ENCODE measurements at places on chromosomes 5 and 9. TPM values are rescaled to one million over a fixed set of nuclear protein-coding genes. Genes with fewer than 3 reads are reported as not detected.

SLC6A19 gene
- polyA plus RNA-seq: 67.4 TPM

RANBP17 gene
- 22.3 TPM for polyA plus RNA-seq

- DNase-seq: no peak
These were observed 195.7 kb downstream of the NR3C1 start for GRCh38 chr5:143207563-143208364.

CEP78 gene
- polyA plus RNA-seq: 52.9 TPM

- DNase-seq: no peak
These were observed 483.8 kb upstream of the GRIA1 start for GRCh38 chr5:153006681-153007080.

- DNase-seq: no peak
These were observed 161.4 kb downstream of the PAX5 start for GRCh38 chr9:36872641-36873040.

- DNase-seq: no peak
These were observed 144.4 kb downstream of the ARHGEF28 start for GRCh38 chr5:73770172-73771025.

FGFR4 gene
- 66.8 TPM for polyA plus RNA-seq

DNA sequence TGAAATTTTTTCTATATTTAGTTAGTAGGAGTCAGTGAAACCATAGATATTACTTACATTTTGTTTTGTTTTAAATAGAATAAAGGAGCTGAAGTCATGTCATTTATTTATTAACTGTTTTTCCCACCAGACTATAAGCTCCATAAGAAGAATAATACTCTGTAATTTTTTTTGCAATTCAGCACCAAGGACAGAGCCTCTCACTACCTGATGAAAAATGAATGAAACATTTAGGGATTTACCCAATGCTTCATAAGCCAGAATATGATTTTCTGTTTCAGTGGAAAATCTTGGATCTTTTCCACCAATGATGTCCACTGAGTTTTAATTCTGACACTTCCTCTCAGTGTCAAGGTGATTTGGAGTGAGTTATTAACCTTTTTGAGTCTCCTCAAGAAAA, 624.9 kb upstream of the GRAMD2B start:
- DNase-seq: peak; percentile 67

GRCh38 chr9:99666571-99666970, 155.1 kb upstream of the NR4A3 start:
- no peak for DNase-seq

TAF1L gene
- 0.10 TPM for polyA plus RNA-seq

NR5A1 gene
- polyA plus RNA-seq: not detected

DNA sequence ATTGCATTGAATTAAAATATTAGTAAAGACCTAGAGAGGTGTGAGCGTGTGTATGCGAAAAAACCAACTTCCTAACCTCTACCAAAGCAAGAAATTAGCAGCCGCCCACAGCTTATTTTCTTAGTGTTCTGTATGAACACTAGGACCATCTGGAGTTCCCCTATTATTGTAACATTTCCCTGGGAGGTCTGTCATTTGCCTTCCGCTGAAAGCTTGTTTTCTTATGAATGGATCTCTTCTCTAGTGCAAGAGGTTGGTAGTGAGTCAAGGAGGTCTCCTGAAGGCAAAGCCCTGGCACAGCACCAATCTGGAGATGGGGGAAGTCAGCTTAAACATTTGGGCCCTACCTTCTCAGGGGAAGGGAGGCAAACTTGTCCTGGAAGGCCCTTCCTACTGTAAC, 10.8 kb downstream of the TNFSF8 start:
- DNase-seq: no peak

GRCh38 chr5:157345067-157345466, 79.1 kb downstream of the CYFIP2 start:
- DNase-seq: no peak

DNA sequence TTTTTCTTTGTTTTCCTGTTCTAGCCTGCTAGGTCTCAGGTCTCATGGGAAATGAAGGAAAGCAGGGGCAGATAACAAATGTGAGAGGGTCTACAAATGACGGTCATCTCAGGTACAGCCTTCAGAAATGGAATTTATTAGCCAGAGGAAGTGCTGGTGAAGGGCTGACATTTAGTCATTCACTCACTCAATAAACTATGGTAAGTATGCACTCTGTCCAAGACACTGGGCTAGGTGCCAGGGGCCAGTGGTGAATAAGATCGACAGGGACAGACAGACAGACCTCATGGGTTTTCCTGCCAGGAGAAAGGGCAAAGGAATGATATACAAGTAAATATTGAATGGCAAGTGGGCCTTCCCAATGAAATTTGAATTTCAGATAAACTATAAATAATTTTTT, 6.3 kb downstream of the PDE6A start:
- DNase-seq: no peak

MCIDAS gene
- polyA plus RNA-seq: 0.71 TPM

DAB2 gene
- 221 TPM for polyA plus RNA-seq

DNA sequence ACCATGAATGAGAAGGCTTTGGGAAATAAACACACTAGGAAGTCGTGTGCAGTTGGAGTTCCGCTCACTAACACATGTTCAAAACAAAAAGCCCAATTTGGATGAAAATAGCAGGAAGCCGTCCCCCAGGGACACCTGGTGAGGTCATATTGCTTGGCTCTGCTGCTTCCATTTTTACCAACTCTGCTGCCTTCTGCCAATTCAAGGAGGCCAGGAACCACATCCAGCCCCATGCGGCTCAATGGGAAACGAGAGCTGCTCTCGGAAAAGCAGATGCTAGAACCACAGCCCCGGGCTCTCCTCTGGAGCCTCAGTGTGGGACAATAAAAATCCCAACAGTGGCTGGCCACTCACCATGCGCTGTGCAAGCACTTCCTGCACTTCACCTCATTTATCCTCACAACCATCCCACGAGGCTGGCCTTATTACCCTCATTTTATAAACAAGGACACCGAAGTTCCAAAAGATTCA, 13.4 kb downstream of the ADAM19 start:
- no peak for DNase-seq

GRCh38 chr5:119187776-119188529, 117.1 kb downstream of the DMXL1 start:
- no peak for DNase-seq

Data from left kidney (tissue), 8 donors.